ENCODE measurements at places on chromosomes 12 and 14.

GRCh38 chr14:95043732-95044462, 113.4 kb downstream of the DICER1 start:
- DNase-seq: no peak

DNA sequence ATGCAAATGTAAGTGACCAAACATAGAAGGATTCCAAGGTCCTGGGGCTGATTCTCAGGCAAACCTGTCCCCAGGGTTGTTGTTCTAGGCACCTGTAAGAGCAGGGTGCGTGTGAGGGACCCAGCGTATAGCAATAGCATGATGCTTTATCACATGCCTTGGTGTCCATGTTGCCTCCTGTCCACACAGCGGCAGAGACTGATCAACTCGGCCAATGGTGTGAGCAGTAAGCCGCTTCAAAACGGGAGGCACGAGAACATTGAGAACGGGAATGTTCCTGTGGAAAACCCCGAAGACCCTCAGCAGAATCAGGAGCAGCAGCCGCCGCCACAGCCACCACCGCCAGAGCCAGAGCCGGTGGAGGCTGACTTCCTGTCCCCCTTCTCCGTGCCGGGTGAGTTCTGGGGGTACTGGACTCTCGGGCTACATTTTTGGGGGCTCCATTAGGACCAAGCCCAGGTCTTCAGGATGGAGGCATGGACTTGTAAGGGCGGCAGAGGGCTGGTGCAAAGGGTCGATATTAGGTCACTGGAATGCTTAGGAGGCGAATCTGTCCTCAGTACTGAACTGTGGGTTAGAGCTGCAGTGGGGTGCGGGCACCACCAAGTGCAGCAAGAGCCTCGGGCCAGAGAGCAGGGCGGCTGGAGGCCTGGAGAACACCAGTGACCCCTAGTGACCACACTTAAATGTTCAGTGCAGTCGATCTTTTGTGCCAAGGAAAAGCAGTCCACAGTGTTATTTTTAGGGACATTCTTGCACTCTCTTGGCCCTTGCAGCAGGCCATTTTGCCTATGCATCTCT, 57.2 kb upstream of the RIN3 start:
- DNase-seq: no peak

DNA sequence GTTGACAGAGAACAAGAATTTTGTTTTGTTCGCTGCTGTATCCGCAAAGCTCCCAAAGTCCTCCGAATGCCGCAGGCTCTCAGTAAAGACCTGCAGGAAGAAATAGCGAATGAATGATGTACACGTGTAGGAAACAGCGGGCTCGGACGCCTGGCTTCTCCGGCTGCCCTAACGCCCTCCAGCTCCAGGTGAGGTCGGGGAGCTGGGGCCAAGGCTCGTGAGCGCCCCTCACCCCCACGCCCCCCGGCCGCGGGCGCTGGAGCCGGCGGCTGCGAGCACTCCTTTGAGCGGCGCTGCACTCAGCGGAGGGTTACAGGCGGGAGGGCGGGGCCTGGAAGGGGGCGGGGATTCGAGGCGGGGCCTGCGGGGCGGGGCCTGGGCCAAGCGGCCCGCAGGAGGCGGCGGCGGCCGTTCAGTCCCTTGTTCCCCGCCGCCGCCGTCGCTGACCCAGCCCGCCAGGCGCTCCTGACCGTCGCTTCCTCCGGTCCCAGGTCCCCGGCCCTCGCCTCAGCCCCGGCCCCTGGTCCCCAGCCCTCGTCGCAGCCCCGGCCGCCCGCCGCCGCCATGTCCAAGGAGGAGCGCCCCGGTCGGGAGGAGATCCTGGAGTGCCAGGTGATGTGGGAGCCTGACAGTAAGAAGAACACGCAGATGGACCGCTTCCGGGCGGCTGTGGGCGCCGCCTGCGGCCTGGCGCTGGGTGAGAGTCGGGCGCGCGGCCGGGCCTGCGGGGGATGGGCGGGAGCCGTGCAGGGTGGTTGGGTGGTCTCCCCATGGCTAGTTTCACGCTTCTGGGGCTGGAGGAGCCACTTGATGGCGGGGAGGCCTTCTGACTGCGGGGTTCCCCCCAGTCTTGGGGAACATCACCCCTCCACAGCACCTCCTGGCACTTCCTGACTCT, at the start of gene AACS:
Gene AACS (plus strand): TSS at position 415 of the 898 bp plus-strand sequence. CDS start 150 bp downstream, at position 565.
- DNase-seq: no peak

DNA sequence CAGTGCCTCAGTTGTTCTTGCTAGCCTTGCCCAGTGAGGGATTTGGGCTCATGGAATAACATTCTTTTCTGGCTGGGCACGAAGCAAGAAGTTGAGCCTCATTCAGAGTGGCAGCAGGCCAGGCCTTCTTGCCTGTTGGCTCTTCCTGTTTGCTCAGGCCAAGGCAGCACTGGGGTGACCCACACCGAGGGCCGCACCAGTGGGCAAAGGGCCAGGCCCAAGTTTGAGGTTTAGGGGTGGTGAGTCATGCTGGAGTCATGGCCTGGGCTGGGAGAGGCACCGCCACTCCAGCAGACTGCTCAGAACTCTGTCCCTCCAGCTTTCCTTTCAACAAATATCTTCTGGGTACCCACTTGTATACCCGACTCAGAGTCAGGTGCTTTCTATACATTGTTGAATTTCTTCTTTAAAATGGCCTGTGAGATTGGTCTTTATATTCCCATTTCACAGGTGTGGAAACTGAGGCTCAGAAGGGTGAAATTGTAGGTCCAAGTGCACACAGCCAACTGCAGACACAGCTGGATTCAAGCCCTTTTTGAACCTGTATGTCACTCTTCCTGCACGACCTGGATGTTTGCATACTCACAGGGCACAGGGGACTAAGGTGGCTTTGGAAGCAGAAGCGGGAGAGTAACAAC, 279.4 kb downstream of the FOXN3 start:
- DNase-seq: no peak

DNA sequence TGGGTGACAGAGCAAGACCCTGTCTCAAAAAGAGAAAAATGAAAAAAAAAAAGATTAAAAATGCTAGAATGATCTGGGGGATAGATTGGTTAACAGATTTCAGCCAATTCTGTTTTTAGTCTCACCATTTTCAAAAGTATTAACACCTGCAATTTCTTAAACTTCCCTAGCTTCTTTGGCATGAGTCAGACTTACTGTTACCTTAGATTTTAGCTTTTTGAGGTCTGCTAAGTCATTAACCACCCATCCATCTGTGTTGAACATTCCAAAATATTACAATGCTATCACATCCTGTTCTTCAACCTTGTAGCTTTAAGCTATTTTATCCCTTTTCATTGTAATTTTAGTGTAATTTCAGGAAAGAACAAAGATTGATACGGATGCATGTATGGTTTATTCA, 59.3 kb downstream of the PPP1R13B start:
- no peak for DNase-seq

DNA sequence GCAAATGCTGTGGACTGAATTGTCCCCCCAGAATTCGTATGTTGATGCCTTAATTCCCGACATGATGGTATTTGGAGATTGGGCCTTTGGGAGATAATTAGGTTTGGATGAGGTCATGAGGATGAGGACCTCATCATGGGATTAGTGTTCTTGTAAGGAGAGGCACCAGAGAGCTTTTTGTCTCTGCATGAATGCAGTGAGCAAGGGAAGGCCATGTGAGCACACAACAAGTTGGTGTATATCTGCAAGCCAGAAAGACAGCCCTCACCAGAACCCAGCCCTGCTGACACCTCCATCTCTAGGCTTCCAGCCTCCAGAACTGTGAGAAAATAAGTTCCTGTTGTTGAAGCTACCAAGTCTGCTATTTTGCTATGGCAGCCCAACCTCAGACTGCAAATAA, 51.9 kb upstream of the SMCO2 start:
- DNase-seq: no peak

GRCh38 chr12:4270831-4271716, 2.5 kb upstream of the CCND2 start:
- no peak for DNase-seq

- DNase-seq: no peak
Observed at GRCh38 chr14:83071888-83072501, 1538.3 kb upstream of the SEL1L start.

- no peak for DNase-seq
Observed at GRCh38 chr12:84638811-84639368, 273.7 kb downstream of the SLC6A15 start.

DNA sequence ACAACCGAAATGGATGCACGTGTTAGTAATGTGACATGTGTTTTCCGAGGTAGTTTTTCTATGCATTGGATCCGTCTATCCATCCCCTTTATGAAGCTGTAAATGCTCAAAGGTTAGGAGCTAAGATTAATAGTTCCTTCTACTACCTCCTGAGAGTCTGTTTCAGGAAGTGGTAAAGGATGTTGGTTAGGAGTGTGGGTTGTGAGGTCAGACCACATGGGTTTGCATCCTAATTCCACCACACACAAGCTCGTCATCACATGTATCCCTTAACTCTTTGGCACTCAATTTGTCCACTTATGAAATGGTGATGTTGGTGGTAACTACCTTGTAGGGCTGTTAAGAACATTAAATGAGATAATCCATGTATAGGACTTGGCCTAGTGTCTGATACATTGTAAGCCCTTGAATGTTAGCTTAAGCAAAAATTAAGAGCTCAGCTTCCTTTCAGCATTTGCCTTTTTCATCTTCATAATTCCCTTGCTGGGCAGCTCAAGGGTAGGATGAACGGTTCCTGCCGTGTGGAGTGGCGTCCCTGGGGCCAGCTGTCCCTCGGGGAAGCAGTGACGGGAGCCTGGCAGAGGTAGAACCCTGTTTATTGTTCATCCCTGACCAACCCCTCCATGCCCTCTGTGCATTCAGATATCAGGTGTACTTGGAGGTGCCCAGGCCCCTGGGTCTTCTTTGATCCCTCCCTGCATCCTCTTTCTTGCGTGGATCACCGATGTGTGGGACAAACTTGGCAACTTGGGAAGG, 52.3 kb downstream of the TSPAN9 start:
- no peak for DNase-seq

DNA sequence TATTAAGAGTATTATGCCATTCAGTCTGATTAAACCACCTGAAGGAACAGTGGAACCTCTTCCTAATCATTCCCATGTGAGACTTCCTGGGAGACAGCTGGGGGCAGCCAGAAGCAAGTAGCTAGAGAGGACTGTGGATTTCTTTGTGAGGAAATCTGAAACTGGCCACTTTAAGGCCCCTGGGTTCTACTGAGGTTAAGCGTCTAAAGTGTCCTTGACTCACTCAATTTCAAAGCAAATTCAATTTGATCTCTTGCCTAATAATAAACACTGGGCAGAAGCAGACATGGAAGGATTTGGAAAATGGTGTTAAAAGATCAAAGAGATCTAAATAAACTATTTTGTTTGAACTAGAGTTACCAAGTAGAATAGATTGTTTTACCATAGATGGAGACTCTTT, 909.9 kb downstream of the NRXN3 start:
- DNase-seq: no peak

- DNase-seq: no peak
Observed at GRCh38 chr12:97316321-97316720, 146.3 kb upstream of the RMST start.

DNA sequence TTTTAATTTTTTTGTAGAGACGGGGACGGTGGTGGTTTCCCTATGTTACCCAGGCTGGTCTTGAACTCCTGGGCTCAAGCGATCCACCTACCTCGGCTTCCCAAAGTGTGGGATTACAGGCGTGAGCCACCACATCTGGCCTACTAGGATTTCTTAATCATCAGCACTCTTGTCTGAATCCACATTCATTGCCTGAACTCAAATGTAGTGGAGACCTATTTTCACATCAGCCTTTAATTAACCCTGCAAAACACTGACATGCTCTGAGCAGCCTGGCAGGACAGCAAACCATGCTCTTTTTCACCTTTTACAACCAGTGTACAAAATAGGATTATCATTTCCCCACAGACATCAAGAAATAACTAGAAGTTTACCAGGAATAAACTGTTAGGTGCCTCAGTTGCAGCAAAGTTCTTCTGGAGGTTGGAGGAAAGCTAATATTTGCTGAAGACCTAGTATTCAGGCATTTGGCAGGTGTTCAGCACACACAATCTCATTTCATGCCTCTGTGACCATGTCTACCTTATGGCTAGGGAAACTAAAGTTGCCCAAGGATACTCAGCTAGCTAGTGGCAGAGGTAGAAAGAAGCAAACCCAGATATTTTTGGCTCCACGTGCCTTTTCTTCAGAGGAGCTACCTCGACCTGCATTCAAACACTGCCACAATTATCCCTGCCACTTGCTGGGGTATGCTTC, 37.7 kb downstream of the CFL2 start:
- no peak for DNase-seq

GRCh38 chr14:53004976-53005375, 54.1 kb upstream of the FERMT2 start:
- DNase-seq: no peak

- no peak for DNase-seq
Observed at GRCh38 chr12:132214891-132215290, 70.6 kb downstream of the NOC4L start.

DNA sequence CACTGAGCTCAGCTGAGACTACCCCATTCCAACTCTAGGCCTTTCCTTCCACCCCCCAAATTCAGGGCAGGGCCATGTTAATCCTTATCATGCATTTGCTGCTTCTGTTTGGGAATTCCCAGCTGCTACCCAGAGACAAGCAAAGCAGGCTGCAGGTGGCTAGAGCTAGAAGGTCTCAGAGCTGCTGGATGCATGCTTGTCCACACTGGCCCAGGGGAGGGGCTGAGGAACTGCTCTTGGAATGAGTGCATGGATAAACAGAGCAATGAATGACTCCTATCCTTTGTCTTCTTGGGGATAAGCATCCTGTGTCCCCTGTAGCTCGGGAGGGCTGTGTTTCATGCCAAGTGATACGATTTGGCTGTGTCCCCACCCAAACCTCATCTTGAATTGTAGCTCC, 136.8 kb upstream of the NOS1 start:
- no peak for DNase-seq

DNA sequence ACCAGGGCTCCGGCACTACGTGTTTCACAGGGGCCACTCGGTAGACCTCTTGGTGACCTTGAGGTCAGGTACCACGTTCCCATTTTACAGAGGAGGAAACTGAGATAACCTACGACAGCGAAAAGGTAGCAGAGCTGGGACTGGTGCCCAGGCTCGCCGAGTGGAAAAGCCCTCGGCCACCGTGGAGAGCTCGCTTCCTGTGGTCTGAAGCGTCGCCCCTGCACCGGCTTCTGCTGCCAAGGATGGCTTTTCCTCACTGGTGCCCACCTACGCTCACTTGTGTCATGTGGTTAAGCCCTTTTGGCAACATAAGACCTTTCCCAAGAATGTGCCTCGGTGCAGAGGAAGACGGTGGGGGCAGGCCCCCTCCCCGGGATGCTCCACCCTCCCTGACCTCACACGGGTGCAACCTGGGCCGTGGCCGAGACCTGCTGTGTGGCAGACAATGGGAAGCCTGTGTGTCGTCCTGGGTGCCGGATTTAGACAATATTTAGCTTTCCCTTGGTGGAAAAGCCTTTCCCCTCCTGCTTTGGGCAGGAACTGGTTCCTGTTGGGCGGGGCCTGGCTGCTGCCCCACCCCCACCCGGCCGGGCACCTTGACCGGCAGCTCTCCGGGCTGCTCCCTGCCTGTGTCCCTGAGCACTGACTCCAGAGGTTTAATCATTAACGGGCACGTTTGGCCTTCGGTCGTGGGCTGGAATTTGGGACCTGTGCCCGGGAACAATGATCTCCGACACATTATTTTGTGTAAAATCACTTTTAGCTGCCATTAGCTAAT, 32.4 kb upstream of the PPP1R13B start:
- DNase-seq: no peak

GRCh38 chr14:91889477-91890211, 22.3 kb upstream of the TC2N start:
- DNase-seq: no peak

GRCh38 chr14:33120341-33120740, 181.7 kb downstream of the NPAS3 start:
- DNase-seq: no peak

- no peak for DNase-seq
Observed at GRCh38 chr14:89352976-89353765, 63.9 kb downstream of the FOXN3 start.
